Ureter (tissue), 1 donor: ENCODE measurements at places on chromosomes 4 and X. TPM values are rescaled to one million over a fixed set of nuclear protein-coding genes. Genes with fewer than 3 reads are reported as not detected.

The GC gene
- total RNA-seq, result 0.65 TPM

The DCX gene
- total RNA-seq, result not detected

The MGARP gene
- total RNA-seq, result 0.75 TPM

The SEC31A gene
- total RNA-seq, result 239 TPM

The NUP54 gene
- total RNA-seq, result 47.2 TPM
